ENCODE measurements at places on chromosomes 6 and 20.
A peak's percentile ranks its signal among the peaks of the same experiment; 100 is the strongest.

GRCh38 chr6:11163932-11164331 lies 52.4 kb upstream of the ERVFRD-1 start:
- DNase-seq, result no peak

DNA sequence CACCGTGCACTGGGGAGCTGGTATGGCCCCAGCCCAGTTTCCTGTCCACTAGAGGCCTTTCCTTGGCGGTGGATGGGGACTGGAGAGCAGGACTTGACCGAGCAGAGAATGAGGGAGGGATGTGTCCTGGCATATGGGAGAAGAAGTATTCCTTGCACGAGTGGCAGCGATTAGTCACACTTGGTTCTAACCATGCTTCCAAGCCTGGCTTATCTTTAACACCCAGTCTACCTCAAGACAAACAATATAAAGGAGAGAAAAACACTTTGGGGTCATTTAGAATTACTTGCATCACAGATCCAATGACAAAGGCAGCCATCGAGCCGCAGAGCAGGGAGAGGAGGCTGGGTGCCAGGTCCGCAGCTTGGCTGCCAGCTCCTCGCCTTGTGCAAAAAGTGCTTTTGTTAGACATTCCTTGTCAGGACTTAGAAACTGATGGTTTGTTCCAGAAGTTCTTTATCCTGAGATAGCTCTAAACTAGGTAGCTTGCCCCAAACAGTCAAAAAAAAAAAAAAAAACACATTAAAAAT lies 214.9 kb upstream of the GMDS start:
- peak; percentile 5 for DNase-seq

- DNase-seq, result no peak
Measured at GRCh38 chr20:13545790-13546189, 92.9 kb downstream of the TASP1 start.

GRCh38 chr6:28081486-28081751 lies 1.1 kb downstream of the ZNF165 start:
- DNase-seq, result no peak

DNA sequence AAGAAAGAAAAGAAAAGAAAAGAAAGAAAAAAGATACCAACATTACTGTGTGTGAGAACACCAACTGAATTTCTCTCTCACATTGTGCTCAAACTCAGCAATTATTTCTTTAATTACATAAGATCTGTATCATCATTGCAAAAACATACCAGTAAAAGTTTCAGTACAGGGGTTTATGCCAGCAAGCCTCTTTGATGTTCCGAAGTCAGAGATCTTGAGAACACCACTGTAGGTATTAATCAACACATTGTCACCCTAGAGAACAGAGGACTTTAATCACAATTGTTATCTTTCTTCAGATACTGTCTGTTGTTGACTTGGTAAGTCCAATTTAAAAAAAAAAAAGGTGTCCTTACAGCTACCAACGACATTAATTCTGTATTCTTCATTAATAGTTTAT lies 60.9 kb upstream of the MAP7 start:
- no peak for DNase-seq

GRCh38 chr6:159691133-159691962 lies 1.7 kb downstream of the SOD2 start:
- DNase-seq, result peak; percentile 86

GRCh38 chr6:12522347-12522746 lies 194.2 kb upstream of the PHACTR1 start:
- DNase-seq, result peak; percentile 58

- peak; percentile 68 for DNase-seq
Measured at GRCh38 chr6:129497481-129498441, 212.2 kb downstream of the ARHGAP18 start.

- no peak for DNase-seq
Measured at GRCh38 chr20:64069614-64070243, 6.7 kb downstream of the TCEA2 start.

GRCh38 chr6:150345781-150346180 lies 23.0 kb upstream of the IYD start:
- peak; percentile 83 for DNase-seq

GRCh38 chr6:30061858-30062458 lies 893 bp downstream of the POLR1H start:
- peak; percentile 38 for DNase-seq

GRCh38 chr20:51987812-51988211 lies 185.5 kb upstream of the SALL4 start:
- DNase-seq, result no peak

GRCh38 chr6:71139249-71139648 lies 149.4 kb upstream of the OGFRL1 start:
- peak; percentile 49 for DNase-seq

GRCh38 chr6:47485491-47486135 lies 8.0 kb downstream of the CD2AP start:
- DNase-seq, result peak; percentile 60

DNA sequence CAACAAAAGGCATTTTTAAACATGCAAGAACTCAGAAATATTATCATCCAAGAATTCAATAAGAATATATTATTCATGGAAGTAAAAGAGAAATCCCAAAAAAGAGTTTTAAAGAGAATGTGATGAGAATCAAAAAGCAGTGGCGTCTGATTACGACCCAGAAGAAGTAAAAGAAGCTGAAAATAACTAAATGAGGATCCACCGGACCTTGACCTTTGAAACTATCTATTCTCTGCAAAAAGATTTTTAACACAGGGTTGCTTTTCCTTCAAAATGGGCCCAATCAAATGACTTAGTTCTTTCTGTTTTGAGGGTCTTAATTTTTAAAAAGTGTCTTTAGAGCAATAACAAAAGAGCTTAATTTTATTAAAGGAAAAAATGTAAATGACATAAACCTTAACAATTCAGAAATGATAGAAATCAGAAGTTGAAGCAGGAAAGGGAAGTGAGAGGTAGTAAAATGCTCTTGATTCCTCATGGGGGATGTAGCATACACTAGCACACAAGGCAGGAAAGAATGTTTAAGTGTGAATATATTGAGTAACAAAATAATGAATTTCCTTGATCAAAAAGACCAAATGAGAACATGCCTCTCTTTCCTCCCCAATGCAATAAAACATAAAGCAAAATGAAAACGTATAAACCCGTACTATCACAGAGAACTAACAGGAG lies 223.1 kb upstream of the PRDM1 start:
- no peak for DNase-seq

DNA sequence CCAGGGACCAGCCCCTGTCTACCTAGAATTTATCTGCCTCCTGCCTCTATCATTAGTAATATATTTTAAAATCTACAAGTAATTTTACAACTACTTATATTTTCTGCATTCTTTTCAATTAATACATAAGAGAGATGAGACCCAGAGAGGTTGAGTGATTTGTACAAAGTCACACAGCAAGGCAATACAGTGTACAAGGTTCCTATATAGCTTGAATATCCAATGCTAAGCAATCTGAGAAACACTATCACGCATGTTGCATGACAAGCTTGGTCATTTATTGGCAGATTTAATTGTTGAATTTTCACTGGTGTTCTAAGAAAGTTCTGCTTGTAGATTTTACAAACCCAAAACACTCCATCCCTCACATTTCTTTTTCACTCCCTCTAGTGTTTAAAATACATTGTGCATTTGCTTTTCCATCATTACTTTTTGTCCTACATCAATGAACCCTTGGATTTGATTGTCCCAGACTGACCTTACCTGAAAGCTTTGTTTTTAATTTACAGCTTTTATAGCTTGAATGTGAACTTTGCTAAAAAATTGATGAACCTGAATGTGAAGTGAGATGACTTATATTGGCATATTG lies 520.9 kb upstream of the CITED2 start:
- DNase-seq, result no peak

DNA sequence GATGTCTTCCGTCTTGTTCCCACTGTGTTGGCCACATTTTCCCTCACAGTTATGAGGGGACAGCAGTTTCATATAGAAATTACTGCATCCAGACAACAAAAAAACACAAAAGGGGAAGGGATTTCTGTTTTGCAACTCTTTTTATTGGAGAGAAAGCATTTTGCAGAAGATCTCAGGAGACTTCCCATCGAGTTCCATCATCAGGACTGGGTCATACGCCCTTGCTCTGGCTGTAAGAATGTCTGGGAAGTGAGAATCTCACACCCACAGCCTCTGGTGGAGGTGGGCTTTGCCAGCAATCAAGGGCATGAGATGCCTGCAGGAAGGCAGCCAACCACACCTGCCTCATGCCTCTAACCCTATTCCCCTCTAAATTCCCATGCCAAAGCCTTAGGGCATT lies 5.8 kb upstream of the IGF2R start:
- DNase-seq, result no peak

All from bronchial epithelial cell (primary cell).